ENCODE measurements at places on chromosomes 12 and 14. TPM values are rescaled to one million over a fixed set of nuclear protein-coding genes. Genes with fewer than 3 reads are reported as not detected.

SALL2 gene
- 0.33 TPM for polyA plus RNA-seq

RNASE1 gene
- polyA plus RNA-seq: 117 TPM

HHIPL1 gene
- 0.17 TPM for polyA plus RNA-seq

ARHGEF40 gene
- polyA plus RNA-seq: 6.8 TPM

SIX1 gene
- 86.6 TPM for polyA plus RNA-seq

KRT5 gene
- 0.86 TPM for polyA plus RNA-seq

TMPO gene
- polyA plus RNA-seq: 7.9 TPM

CACNA1C gene
- 0.26 TPM for polyA plus RNA-seq

VCPKMT gene
- 8.2 TPM for polyA plus RNA-seq

AICDA gene
- polyA plus RNA-seq: not detected

UBE3B gene
- polyA plus RNA-seq: 13.5 TPM

KLHL42 gene
- polyA plus RNA-seq: 3.3 TPM

PIWIL1 gene
- not detected for polyA plus RNA-seq

MAP1LC3B2 gene
- 9.2 TPM for polyA plus RNA-seq

CCDC196 gene
- polyA plus RNA-seq: not detected

KRT78 gene
- not detected for polyA plus RNA-seq

DDX47 gene
- 44.5 TPM for polyA plus RNA-seq

KRT6C gene
- 0.04 TPM for polyA plus RNA-seq

TBC1D30 gene
- polyA plus RNA-seq: 0.09 TPM

C12orf54 gene
- polyA plus RNA-seq: not detected

PLCZ1 gene
- not detected for polyA plus RNA-seq

RSRC2 gene
- 54.2 TPM for polyA plus RNA-seq

SELPLG gene
- polyA plus RNA-seq: 3.8 TPM

RD3L gene
- polyA plus RNA-seq: not detected

C12orf42 gene
- polyA plus RNA-seq: not detected

SERPINA12 gene
- polyA plus RNA-seq: not detected

KRT76 gene
- polyA plus RNA-seq: not detected

SYT1 gene
- 0.18 TPM for polyA plus RNA-seq

SAMD15 gene
- 0.17 TPM for polyA plus RNA-seq

APAF1 gene
- 10.2 TPM for polyA plus RNA-seq

KRT83 gene
- not detected for polyA plus RNA-seq

RTL1 gene
- polyA plus RNA-seq: not detected

MYF6 gene
- polyA plus RNA-seq: 66.7 TPM

FAM181A gene
- polyA plus RNA-seq: not detected

SLCO1B1 gene
- polyA plus RNA-seq: not detected

PDE3A gene
- 0.53 TPM for polyA plus RNA-seq

FGF6 gene
- 0.61 TPM for polyA plus RNA-seq

VEZT gene
- polyA plus RNA-seq: 83.2 TPM

USP44 gene
- polyA plus RNA-seq: 0.13 TPM

TAS2R8 gene
- not detected for polyA plus RNA-seq

SPTLC2 gene
- polyA plus RNA-seq: 5.5 TPM

CLEC4C gene
- polyA plus RNA-seq: not detected

Measured in psoas muscle (tissue), 8 donors.